NT2/D1 (cell line): ENCODE measurements at places on chromosomes 13 and 19.

GRCh38 chr13:51829568-51829899, 15.4 kb downstream of the TMEM272 start:
- DNase-seq = no peak

DNA sequence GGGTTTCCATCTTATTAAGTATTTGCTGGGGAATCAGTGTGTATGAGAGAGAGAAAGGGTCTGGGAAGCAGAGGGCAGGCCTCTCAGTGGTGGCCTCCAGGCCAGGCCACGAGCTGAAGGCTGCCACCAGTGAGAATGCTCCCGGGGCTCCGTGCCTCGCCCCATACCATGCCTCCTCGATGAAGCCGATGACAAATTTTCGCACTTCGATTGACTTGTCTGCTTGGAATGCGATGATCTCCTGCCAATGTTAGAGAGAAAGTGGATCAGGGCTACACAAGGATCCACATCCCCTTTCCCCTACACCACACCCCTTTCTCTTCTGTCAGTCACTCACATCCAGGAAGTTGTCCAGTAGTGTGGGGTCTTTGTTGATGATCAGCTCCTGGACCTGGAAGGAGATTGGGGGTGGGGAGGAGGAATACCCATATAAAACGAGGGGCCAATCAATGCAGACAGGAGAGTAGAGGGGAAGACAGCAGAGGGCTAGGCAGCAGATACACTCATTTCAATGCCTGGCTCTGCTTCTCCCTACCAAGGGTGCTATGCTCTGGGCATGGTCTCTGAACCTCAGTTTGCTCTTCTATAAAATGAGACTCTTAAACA, 10.7 kb downstream of the SYMPK start:
- no peak for DNase-seq

GRCh38 chr13:106527826-106528225, 7.6 kb downstream of the EFNB2 start:
- DNase-seq = no peak

DNA sequence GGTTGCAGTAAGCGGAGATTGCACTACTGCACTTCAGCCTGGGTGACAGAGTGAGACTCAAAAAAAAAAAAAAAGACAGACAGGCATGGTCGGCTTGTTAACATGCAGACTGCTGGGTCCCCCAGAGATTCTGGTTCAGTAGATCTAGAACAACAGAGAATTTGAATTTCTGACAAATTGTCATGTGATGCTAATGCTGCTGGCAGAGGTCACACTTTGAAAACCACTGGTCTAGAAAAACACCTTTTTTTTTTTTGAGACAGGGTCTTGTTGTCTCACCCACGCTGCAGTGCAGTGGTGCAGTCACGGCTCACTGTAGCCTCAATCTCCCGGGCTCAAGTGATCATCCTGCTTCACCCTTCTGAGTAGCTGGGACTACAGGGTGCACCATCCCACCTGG, 7.7 kb upstream of the LRFN3 start:
- DNase-seq = no peak

GRCh38 chr19:55465460-55466240, 1.1 kb upstream of the C19orf85 start:
- no peak for DNase-seq

GRCh38 chr13:74443631-74444030, 309.4 kb upstream of the KLF12 start:
- no peak for DNase-seq

DNA sequence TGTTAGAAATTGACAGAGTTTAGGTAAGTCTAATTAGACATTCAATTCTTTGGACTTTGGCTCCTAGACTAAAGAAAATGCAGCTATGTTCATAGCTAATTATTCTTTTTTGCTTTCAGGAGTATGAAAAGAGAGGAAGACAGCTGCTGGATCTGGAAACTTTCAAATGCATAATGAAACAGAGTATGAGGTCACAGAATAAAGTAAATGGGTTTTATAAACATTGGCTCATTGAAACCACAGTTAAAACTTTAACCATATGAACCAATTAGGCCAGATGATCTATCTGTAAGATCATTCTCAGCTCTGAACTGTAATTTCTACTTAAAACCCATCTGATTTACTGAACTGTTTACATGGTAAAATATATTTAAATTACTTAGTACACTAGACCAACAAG, 82.7 kb downstream of the TEX26 start:
- DNase-seq = no peak

DNA sequence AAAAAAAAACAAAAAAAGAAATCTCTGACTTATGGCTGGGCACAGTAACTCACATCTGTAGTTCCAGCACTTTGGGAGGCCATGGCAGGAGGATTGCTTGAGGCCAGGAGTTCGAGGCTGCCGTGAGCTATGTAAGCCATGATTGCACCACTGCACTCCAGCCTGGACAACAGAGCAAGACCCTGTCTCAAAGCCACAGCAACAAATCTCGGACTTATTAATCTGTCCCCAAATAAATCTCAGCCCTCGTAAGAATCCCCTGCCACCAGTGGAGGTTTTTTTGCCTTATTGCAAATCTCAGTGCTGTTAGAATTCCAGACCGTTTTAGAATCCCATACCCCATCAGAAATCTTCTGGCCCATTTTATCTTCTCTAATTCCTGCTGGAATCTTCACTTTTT, 4.9 kb downstream of the SHKBP1 start:
- DNase-seq = no peak

DNA sequence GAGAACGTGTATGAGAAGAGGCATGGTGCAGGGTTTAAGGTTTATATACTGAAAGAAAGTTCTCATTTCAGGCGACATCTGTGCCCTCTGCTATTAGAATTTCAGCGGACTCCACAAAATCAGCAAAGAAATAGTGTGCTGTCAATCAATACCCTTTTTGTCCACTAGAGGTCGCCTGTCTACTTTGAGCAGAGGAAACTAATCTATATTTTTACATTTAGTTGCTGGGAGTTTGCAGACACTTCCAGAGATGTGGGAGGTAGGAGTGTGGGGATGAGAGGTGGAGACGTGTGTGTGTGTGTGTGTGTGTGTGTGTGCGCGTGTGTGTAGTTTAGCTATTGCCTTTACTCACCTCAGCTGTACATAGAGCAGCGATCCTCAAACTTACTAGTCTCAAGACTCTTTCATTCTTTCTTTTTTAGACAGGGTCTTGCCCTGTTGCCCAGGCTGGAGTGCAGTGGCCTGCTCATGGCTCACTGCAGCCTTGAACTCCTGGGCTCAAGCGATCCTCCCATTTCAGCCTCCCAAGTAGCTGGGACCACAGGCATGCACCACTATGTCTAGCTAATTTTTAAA, 9.7 kb downstream of the INAFM1 start:
- peak; percentile 28 for DNase-seq

GRCh38 chr13:93771782-93772181, 545.2 kb downstream of the GPC6 start:
- no peak for DNase-seq

DNA sequence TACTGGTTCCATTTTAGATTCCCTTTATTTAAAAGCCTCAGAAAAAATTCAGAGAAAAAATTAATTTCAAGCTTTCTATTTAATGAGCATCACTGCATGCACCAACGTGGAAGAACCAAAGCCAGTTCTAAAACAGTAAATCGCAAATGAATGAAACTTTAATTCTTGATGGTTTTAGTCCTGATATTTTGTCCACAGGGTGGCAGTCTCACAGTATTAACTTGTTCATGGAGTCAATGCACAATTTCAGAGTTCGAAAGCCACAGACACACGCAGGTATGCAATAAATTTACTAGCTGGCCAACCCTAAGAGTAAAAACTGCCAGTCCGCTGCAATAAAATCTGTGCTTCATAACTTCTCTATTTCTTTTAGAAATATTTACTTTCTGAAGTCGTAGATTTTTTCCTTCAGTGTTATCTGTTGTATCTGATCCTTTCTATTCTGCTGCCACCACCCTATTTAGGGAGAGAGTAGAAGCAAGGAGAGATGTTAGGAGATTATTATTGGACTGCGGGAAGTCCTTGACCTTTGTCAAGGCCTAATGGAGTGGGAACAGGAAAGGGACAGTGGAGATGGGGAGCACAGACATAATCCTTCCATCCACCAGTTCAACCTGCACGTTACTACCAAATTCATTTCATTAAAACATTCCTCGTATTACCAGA, 7.0 kb upstream of the WBP4 start:
- DNase-seq = no peak

- DNase-seq = no peak
Observed at GRCh38 chr13:59279576-59279975, 884.2 kb downstream of the DIAPH3 start.

- no peak for DNase-seq
Observed at GRCh38 chr13:98962901-98963590, 14.8 kb downstream of the DOCK9 start.
